ENCODE measurements at places on chromosomes 16 and 17.

GRCh38 chr17:1970843-1971384 is 54.2 kb downstream of the RTN4RL1 start:
- no peak for DNase-seq

GRCh38 chr16:83989300-83989699 is 21.3 kb downstream of the NECAB2 start:
- no peak for DNase-seq

DNA sequence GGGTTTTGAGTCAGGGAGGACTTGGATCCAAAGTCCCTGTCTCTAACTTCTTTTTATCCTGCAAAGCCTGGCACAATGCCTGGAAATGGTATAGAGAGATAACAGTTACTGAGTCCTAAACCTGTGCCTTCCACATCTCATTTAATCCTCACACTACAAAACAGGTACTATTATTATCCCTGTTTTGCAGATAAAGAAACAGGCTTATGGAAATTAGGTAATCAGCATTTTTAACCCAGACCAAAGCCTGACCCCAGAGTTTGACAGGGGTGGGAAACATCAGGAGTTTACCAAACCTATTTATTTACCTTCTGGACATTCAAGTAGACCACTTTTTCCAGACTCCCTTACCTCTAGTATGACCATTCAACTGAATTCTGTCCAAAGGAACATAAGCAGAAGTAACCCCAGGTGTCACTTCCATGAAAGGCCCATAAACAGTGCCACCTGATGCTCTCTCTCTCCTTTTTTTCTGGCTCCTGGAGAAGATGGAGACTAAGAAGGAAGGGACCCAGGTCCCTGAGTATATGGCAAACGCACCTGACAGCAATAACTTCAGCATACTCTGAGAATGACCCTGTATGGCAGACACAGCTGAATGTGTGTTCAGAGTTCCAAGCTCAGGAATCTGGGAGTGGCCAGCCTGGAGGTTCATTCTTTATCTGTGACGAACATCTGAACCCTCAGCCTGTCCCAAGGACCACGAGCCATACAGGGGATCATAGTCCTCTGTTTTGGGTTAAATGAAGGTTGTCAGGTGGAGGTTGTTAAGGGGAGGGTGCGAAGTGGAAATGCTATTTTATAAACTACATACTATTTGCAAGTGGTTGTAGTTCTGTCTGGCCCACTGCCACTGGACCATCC is 62.7 kb downstream of the HLF start:
- no peak for DNase-seq

DNA sequence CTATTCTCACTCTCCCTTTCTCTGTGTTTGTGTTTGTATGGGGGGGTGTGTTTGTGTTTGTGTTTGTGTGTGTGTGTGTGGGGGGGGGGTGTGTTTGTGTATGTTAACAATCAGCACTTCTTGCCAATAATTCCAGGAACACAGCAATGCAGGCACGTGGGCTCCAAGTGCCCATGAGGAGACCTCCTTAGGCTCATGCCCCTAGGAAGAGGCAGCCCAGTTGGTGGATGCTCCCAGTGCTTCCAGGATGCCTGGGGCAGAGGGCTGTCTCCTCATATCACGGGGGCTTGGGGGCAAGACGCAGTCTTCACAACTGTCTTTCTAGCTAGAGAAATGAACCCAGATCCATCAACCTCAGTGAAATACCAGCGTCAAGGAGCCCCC is 9.9 kb downstream of the ABR start:
- DNase-seq = no peak

- no peak for DNase-seq
Measured at GRCh38 chr16:67391424-67392300, 1.6 kb downstream of the TPPP3 start.

DNA sequence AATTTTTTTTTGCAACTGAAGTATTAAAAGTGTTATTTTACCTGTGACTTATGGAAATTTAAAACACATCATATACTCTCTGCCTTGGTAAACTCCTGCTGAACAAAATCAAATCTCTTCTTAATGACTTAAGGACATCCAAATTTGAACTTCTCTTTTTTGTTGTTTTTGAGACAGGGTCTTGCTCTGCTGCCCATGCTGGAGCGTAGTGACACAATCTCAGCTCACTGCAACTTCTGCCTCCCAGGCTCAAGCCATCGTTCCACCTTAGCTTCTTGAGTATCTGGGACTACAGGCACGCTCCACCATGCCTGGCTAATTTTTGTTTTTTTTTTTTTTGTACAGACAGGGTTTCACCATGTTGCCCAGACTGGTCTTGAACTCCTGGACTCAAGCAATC is 56.1 kb downstream of the SKAP1 start:
- DNase-seq = no peak
